GM19239 (cell line): ENCODE measurements at places on chromosomes 12 and 14.

DNA sequence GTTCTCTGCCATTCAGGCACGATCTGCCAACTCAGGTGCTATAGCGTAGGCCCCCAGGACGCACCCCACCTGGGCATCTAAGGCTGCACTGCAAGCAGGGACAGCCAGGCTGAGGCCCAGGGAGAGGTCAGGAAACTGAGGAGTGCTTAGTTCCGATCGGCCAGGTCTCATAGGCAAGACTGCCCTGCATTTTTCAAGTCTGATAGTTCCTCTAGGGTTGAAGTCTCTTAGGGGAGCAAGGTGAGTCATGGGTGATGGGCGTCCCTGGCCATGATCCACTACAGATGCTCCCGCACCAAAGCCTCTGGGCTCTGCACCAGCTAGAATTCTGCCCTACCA is 13.2 kb downstream of the NOPCHAP1 start:
- DNase-seq, result no peak

GRCh38 chr14:50688875-50689274 is 20.8 kb upstream of the SAV1 start:
- DNase-seq, result no peak

GRCh38 chr12:25372002-25372401 is 121.3 kb upstream of the KRAS start:
- DNase-seq, result no peak

GRCh38 chr14:96112032-96112431 is 72.9 kb downstream of the C14orf132 start:
- no peak for DNase-seq

- DNase-seq, result no peak
Observed at GRCh38 chr14:102316338-102316742, 3.2 kb upstream of the ZNF839 start.

GRCh38 chr12:116934908-116935705 is 24.4 kb downstream of the FBXW8 start:
- DNase-seq, result no peak

GRCh38 chr14:68104518-68104917 is 284.9 kb downstream of the RAD51B start:
- DNase-seq, result no peak

DNA sequence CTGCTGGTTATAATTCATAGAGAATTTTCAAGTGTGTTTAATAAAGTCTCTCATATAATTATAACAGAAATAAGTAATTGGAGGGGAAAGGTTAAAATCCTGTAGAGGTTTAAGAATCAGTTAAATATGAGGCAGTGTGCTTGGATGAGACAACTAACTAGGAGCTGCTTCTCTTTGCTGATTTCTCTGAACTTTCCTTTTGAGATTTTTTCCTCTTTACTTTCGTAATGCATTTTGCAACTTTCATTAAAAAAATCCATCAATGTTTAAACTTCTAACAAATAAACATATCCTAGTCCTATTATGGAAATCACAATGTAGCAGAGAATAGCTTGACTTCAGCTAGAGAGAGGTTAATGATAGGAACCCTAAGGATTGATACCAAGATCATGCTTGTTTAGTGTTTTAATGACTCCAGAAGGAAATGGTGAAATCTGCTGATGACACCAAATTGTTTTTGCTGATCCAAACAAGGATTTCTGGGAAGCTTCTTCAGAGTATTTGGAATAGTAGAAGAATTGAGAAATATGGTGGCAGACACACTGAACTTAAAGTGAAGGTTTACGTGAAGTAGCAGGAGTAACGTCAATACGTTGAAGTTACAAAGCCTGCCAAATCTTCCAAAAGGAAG is 122.6 kb downstream of the RAD51B start:
- no peak for DNase-seq

- DNase-seq, result no peak
Observed at GRCh38 chr12:107359382-107359781, 266.0 kb upstream of the CRY1 start.
